ENCODE measurements at places on chromosomes 3 and 15.

DNA sequence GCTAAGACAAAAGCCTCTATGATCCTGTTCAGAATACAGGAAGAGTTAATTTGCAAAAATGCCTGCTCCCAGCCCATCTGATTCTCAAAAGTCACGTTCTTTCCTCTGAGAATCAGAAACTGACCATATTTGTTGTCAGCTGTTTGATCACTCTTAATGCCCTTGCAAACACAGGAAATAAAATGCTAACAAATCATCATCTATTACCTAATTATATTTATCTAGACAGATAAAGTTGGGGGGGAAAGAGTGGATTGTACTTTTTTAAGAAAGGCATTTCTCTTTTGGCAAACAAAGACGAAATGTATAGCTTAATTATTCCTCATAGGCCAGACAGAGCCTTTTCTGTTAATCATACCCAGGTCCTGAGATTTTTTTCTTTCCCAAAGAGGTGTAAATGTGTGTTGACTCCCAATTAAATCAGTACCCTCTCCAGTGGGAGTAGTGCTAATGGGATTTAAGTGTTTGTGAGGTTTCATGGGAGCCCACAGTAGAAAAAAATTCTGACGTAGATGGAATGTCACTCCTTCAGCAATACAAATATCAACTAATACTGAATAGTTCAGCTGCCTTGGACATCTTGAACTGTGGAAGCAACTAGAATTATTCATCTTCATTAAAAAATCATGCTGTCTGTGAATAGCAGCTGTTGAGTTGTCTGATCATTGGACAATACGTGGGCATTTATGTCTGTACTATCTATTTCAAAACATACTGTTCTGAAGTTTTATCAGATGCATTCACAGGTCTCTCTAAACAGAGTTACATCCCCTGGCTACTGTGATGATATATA lies 22.5 kb upstream of the BNIP2 start:
- DNase-seq, result no peak

DNA sequence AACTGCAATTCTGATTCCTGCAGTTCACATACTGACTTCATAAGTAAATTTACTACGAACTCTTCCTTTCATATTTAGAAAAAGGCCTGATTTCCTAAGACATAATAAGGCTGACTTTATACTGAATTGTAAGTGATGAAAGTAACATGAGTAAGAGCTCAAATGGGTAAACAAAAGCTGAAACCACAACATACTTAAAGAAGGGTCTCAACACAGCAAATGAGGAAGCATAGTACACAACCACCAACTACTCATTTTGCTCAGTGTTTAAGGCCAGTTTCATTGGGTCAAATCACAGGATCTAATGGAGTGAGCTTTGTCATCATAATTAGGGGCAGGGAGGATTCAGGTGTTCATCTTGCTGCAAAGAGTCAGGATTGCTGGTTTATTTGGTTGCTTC lies 81.4 kb downstream of the SETD2 start:
- DNase-seq, result no peak

DNA sequence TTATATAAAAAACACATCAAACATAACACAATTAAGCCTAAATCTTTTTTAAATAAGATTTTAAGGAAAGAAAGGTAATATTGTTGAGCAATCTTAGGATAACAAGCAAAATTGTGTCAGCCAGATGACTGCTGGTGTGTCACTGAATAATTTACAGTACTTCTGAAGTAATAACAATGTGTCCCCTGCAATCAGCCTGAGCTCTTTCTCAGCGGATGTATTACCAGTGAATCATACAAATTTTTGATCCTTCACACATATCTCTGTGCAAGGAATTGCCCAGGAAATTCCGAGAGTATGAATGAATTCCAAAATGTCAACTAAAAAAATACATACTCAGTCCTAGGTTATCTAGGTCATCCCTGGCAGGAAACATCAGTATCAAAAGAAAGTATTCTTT lies 76.6 kb upstream of the PTX3 start:
- DNase-seq, result no peak

DNA sequence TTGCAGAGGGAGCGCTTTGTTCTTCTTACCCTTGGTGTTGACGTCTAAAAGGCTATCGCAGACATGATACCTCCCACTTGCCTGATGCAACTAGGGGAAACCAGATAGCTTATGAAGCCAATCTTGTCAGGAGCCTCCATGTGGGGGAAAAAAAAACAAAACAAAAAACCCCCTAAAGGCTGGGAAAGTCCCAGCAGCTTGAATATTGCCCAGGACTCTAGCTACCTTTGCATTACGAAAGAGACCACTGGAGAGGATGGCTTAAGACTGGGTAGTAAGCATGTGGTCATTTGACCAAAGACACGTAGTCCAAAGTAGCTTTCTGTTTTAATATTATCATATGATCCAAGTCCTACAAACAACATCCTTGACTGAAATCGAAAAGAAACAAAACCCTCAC lies 120.7 kb upstream of the WNT5A start:
- DNase-seq, result no peak

- no peak for DNase-seq
Observed at GRCh38 chr3:50122071-50122470, 33.1 kb upstream of the SEMA3F start.

GRCh38 chr3:127351775-127352350 lies 64.0 kb upstream of the PRR20G start:
- DNase-seq, result no peak
